ENCODE measurements at places on chromosomes 7 and 10. TPM values are rescaled to one million over a fixed set of nuclear protein-coding genes. Genes with fewer than 3 reads are reported as not detected.

The HOXA11 gene
- not detected for polyA plus RNA-seq

The CNTNAP2 gene
- 0.19 TPM for polyA plus RNA-seq

The OPN4 gene
- not detected for polyA plus RNA-seq

The MEIG1 gene
- polyA plus RNA-seq = 1.5 TPM

GRCh38 chr10:29994811-29995210 is 64.6 kb downstream of the JCAD start:
- H3K4me3 ChIP-seq = no peak overlapping the region
- H3K27me3 ChIP-seq = no peaks in the 10 kb centered on the region
- DNase-seq = no peak
- H3K4me1 ChIP-seq = no peaks in the 10 kb centered on the region
- no peak overlapping the region for H3K27ac ChIP-seq

GRCh38 chr7:142602756-142603155 is 146.5 kb upstream of the PRSS1 start:
- DNase-seq = no peak
- H3K27ac ChIP-seq = no peak overlapping the region
- no peaks in the 10 kb centered on the region for H3K36me3 ChIP-seq
- no peaks in the 10 kb centered on the region for H3K27me3 ChIP-seq
- peaks cover 4% of the 10 kb centered on the region for H3K4me1 ChIP-seq

DNA sequence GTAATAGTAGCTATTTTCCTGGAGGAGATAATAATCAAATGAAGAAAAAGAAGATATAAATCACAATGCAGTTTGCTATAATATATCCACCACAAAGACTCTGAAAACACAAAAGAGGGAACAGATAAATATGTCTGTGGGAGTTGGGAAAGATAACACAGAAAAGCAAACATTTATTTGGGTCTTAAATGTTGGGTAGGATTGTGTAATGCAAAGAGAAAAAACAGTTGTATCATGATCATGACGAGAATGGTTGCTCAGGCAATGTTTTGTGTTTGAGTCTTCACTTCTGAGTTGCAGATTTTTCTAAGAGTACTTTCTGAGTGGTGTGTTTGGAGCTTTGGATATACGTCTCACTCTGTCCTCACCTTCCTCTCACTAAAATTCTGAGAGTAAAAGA is 437.5 kb downstream of the TFEC start:
- no peak overlapping the region for H3K27ac ChIP-seq
- no peaks in the 10 kb centered on the region for H3K27me3 ChIP-seq
- no peak for DNase-seq
- H3K4me1 ChIP-seq = no peaks in the 10 kb centered on the region
- H3K4me3 ChIP-seq = no peak overlapping the region

DNA sequence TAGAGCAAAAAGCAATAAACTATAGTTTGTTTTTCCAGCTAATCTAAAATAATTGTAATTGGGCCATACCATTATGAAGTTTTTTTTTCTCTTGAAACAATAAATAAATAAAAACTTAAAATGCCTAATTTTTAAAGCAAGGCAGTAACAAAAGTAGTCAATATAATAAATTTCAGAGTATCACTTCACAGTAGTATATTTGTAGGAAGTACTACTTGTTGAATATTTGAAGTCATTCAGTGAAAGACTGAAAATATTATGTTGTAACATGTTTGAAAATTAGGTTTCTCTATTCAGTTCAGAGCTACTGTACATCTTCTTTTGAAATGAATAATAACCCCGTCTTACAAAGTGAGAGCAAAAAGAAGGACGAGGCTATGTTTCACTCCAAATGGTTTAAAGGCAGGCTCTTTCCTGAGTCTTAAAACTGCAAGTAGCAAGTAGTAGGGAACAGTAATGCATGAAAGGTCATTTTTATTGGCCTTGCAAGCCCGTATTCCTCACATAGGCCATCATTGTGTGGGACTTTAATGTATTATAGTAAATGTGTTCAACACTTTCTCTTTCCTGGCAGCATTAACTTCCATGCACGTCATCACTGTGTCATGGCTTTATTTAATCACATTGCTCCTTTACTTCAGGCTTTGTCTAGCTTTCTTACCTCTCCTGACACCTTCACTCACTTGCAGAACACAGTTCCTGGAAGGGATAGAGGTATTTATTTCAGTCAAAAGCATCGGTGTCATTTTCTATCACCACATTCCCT is 141.4 kb downstream of the VTI1A start:
- H3K27me3 ChIP-seq = no peaks in the 10 kb centered on the region
- H3K4me1 ChIP-seq = no peaks in the 10 kb centered on the region
- H3K27ac ChIP-seq = no peak overlapping the region
- no peaks in the 10 kb centered on the region for H3K36me3 ChIP-seq
- H3K4me3 ChIP-seq = no peak overlapping the region
- no peak for DNase-seq

DNA sequence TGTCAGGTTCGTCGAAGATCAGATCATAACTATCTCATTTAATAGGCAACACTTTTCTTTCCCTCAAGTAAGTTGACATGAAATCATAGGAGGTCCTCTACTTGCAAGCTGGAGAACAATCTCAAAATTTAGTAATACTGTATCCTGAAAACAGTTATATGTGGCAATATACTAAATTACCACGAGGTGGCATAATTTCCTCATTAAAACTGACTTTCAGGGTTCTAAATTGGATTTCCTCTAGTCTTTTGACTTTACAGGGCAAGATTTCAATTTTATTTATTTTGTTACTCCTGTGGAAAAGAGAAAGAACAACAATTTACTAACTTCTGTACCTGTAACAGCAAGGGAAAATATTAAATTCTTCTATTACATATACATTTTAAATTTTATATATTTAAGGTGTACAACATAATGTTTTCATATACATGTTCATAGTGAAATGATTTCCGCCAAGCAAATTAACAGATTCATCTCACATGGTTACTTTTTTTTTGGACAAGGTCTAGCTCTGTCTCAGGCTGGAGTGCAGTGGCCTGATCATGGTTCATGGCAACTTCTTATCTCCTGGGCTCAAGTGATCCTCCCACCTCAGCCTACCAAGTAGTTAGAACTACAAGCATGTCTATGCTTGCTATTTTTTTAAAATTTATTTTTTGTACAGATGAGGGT is 53.4 kb upstream of the CYP2C18 start:
- no peaks in the 10 kb centered on the region for H3K4me1 ChIP-seq
- no peaks in the 10 kb centered on the region for H3K36me3 ChIP-seq
- H3K4me3 ChIP-seq = no peak overlapping the region
- no peak overlapping the region for H3K27ac ChIP-seq

Data from pancreas (tissue), 10 donors.